ENCODE measurements at places on chromosomes 4 and X.

DNA sequence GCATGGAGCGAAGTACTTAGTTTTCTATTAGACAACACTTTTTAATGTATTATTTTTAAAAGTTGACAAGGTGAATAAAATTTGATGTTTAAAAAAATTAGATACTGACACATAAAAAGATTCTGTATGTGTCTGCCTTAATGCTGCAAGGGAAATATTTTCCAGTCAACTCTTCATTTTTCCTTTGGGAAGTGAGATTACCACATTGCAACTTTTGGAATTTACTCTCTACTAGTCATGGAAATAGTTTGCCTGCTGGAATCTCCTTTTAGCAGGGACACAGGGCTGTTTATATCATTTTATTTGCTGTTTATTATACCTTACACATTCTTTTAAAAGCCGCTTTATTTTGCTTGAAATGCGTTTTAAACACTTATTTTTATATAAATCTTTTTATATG is 135.1 kb downstream of the MID1 start:
- no peak for DNase-seq

- no peak for DNase-seq
Observed at GRCh38 chr4:87086143-87086805, 134.1 kb downstream of the KLHL8 start.

GRCh38 chr4:102036619-102037376 is 246.3 kb downstream of the BANK1 start:
- DNase-seq, result no peak

DNA sequence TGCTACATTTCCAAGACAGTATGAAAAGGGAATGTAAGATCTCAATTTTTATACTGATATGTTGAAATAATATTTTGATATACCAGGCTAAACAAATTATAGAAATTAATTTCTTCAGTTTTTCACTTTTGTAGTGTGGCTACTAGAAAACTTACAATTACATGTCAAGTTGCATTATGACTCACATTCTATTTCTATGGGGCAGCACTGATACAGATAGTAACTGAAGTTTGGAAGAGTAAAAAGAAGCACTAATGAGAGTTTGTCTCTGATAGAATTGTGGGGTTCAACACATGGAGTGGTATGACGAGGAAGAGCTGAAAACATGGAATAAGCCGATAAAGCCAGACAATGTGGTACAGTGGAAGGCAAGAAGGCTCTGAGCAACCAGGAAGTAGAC is 95.6 kb downstream of the NR3C2 start:
- no peak for DNase-seq

DNA sequence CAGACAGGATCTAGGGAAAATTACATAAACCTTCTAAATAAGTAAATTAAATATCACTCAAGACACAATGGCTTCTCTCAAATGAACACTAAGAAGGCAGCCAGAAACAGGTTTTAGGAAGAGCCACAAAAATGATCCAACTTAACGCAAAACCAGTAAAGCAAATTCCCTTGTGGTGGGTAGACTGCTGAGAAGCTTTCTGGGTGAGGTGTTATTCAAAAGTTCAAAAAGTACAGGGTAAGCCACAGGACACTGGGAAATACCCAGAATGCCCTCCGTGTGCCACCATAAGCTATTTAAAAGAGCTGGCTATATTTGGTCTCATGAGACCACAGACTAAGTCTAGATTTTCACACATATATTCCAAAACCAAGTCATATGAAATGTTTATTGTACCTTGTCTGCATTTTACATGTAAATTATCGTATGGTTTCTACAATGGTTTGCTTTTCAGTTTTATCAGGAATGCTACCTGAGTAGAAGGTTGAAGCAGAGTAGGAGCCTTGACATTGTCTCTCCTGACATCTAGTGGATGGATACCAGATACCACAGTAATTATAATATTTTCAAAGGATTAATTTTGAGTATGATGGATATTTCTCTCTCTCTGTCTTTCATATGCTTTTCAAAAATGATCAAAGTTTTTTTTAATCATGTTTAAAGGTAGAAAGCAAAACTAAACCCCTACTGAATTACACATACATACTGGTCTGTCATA is 109.3 kb upstream of the KLHL13 start:
- DNase-seq, result no peak

- no peak for DNase-seq
Observed at GRCh38 chr4:43587758-43588157, 695.2 kb downstream of the GRXCR1 start.

GRCh38 chrX:112874175-112874574 is 33.5 kb upstream of the AMOT start:
- DNase-seq, result no peak

GRCh38 chr4:154908168-154908567 is 127.1 kb downstream of the RBM46 start:
- no peak for DNase-seq

DNA sequence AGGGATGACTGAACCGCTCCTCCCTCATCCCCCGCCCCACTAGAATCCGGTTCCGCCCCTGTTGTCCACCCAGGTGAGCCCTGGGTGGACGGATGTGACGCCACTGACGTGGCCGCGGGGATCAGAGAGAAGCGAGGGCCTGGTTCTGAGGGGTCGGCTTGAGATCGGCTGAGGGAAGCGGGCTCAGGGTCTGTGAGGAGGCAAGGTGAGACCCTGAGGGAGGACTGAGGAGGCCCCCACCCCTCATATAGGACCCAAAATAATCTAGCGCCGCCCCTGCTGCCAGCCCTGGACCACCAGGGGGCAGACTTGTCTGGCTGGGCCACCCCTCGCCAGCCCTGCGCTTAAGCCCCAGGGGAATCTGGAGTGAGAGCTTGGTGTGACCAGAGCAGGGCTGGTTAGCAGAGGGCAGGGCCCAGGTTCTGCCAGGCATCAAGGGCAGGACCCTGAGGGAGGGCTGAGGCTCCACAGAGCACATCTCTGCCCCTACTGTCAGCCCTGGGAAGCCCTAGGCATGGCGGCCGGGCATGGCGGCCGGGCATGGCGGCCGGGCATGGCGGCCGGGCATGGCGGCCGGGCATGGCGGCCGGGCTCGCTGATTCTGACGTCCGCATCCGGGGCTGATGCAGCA is at the start of gene MAGEA8:
MAGEA8 (plus strand) TSS at position 103 of the 631 bp plus-strand sequence. CDS start 3,090 bp downstream, outside the sequence.
- no peak for DNase-seq

DNA sequence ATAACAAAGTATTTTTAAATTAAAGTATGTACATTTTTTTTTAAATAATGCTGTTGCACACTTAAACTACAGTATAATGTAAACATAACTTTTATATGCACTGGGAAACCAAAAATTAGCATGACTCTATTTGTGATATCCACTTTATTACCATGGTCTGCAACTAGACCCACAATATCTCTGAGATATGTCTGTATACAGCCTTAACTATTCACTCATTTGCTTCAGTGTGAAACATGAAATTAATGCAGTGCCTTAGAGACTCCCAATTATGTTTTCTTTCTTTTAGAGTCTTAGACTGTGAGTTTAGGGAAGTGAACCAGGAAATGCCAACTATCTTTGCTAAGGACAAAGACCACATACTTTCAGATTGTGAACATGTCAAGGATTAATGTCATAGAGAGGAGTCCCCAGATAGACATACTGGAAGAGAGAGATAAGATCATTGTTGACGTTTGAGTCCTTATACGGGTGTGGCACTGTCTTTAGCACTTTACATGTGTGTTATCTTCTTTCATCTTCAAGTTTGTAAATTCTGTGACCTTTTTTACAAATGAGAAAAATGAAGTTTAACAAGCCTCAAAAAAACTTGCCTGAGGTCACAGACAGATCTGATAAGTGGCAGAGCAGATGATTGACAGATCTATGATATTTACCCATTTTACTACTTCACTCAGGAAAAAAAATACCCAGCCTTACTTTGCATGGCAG is 23.2 kb downstream of the CXorf58 start:
- no peak for DNase-seq

GRCh38 chr4:3791910-3792542 is 25.8 kb downstream of the ADRA2C start:
- DNase-seq, result no peak

DNA sequence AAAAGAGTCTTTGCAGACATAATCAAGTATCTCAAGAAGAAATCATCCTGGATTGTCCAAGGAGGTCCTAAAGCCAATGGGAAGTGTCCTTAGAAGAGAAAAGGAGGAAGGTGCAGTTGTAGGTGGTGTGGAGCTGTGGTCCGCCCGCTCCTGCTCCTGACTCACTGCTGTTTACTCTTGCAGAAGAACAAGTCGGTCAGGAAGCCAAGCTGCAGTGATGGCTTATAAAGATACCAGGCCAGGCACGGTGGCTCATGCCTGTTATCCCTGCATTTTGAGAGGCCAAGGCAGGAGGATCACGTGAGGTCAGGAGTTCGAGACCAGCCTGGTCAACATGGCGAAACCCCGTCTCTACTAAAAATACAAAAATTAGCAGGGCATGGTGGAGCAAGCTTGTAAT is 66.4 kb upstream of the ATP6AP2 start:
- DNase-seq, result no peak

GRCh38 chr4:129138810-129139496 is 43.0 kb downstream of the C4orf33 start:
- no peak for DNase-seq

DNA sequence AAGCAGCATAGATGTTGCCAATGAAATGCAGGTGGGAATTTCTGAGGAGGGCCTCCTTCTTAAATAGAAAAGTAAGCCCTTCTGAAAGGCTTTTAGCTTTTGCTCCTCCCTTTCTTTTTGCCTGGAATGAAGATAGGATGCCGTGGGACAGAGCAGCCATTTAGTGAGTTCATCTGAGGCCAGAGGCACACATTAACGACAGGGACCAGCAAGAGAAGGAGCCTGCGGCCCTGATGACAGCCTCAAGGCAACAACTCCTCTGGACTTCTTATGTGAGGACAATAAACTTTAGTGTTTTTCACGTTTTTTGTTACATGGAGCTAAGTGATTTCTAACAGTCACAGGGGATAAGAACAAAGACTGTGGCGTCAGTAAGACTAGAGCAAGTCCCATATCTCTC is 1.1 kb upstream of the BDH2 start:
- no peak for DNase-seq

DNA sequence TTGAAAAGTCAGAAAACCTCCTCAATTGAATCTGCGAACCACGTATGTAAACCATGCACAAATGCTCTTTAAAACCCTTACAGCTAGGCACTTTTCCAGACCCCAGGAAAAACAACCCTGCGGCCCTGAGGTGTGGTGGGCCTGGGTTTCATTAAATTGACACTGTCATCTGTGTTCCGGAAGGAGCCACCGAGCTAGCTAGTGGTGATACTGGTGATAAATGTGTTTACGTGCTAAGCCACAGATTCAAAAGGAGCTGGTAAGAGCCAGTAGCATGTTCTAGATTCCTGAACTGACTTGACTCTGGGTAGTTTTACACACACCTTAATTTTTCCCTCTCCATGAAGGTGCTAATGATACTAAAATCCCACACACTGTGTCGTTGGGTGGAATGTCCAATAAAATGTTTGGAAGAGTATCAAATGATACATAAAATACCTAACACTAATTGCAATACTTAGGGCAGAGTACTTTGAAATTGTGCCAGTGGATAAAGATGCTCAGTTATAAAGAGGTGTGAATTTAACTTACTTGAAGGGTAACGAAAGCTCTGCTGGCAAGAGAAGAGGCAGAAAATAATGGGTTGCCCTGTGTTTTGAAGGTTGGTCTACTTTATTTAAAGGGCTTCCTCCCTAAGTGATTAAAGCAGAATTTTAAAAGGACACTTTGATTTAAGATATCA is 8.5 kb downstream of the SMS start:
- DNase-seq, result no peak

GRCh38 chr4:103073792-103074438 is 2.6 kb downstream of the SLC9B2 start:
- no peak for DNase-seq

DNA sequence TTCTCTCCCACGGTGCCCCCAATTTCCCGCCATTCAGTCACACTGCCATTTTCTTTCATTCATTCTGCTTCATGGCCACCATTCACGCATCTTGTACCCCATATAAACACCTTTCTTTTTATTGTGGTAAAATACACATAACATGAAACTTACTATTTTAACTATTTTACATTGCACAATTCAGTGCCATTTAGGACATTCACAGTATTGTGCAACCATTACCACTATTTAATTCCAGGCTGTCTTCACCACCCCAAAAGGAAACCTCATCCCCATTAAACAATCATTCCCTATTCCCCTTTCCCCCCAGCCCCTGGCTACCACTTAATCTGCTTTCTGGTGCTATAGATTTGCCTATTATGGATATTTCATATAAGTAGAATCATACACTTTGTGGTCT is 15.9 kb downstream of the SPACA5 start:
- DNase-seq, result no peak

DNA sequence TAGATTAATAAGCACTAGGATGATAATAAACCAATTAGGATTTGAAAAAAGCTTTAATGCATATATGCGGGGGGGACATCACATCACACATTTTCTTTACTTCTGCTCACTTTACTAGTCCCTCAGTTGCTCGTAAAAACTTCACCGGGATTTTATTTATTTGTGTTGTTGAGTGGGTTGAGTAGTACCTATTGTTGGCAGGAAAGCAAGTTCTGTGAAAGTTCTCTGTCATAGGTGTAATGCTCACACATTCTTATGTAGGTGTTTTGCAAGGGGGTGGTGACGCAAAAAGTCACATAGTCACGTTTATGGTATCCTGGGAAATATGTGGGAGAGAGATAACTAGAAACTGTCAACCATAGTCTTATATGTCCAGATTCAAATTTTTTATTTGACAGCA is 65.3 kb downstream of the PDLIM5 start:
- no peak for DNase-seq

DNA sequence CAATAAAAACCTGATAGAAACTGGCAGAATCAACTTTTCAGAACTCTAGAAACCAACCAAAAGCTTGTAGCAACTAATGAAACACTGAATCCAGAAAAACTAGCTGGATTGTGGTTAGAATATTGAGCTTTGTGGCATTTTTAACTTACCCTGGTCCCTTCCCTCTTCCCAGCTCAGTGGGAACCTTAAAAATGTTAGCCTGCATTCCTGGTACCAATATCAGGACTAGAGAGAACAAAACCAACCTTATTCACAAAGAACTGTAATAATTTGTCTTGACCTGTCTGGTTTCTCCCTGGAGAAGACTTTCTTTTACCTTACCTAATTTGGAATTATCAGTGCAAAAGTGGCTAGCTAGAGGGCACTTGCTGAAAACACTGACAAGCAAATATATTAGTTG is 21.2 kb downstream of the SH3D19 start:
- DNase-seq, result no peak

- no peak for DNase-seq
Observed at GRCh38 chr4:125444166-125444565, 129.4 kb downstream of the FAT4 start.

- no peak for DNase-seq
Observed at GRCh38 chr4:110617646-110618580, 5.0 kb downstream of the PITX2 start.

GRCh38 chrX:8738588-8739189 is 6.8 kb upstream of the ANOS1 start:
- DNase-seq, result no peak

GRCh38 chrX:51144828-51145442 is 187.7 kb upstream of the NUDT10 start:
- DNase-seq, result no peak

- no peak for DNase-seq
Observed at GRCh38 chrX:44733931-44734330, 109.9 kb upstream of the DUSP21 start.

DNA sequence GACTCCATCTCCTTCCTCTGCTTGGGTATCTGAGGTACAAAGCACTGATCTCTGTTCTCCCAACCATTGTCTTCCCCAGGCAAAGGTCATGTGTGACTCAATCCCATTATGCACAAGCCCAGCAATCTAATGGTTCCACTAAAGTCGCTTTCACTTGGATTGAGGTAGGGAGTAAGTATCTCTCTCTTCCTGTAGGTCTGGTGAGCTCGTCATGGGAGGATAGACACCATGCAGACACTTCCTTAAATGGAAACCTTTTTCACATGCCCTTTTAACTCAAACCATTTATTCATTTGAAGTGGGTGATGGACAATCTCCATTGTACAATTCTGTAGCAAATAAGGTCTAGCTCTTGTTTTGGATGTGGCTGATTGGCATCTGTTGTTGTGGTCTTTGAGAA is 245.2 kb upstream of the CLNK start:
- DNase-seq, result no peak

Measured in stimulated activated CD8-positive, alpha-beta memory T cell treated with anti-CD3 and anti-CD28 coated beads, Interleukin-4, amount 100 ng/mL, for 4 hours (primary cell).